Amniotic stem cell (primary cell): ENCODE measurements at places on chromosomes 12 and 14.

GRCh38 chr14:94801225-94801624 is 31.3 kb upstream of the GSC start:
- no peak for DNase-seq

DNA sequence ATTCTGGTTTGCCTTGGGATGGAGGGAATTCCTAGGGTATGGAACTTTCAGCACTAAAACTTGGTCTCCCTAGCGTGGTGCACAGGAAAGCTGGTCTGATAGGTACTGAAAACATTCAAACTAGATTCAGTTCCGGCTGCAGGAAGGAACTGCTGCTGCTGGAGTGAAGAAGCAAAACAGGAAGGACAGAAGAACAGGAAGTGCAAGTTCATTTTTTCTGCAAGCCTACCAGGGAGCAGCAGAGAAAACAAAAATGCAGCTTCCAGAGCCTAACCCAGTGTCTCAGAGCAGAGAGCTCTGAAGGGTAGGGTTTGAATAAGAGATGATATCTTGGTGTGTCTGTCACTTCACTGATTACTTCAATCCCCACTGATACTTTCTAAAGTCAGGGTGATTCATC is 165.2 kb downstream of the VRK1 start:
- DNase-seq: no peak

GRCh38 chr12:108690191-108690518 is 41.2 kb downstream of the CORO1C start:
- DNase-seq: no peak

- DNase-seq: no peak
These were observed 6.4 kb downstream of the TRIP11 start for GRCh38 chr14:92033433-92033832.

DNA sequence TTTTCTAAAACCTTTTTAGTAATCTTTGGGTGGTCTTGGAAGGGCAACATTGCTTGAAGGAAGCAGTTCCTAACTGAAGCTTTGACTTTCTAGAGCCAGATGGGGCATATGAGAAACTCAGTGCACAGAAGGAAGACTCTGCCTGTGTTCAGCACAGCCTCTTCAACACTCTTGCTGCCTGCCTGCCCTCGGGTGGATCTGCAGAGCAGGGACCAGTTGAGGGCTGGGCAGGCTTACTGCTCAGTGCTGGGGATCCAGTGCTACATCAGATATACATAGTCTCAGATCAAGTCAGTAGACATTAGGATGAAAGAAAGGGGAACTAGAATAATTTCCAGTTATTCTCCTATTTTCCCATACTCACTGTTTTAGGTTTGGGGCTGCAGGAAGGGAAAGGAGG is 29.5 kb upstream of the TMX1 start:
- no peak for DNase-seq

GRCh38 chr12:94133964-94134795 is 14.2 kb upstream of the PLXNC1 start:
- peak; percentile 2 for DNase-seq

- DNase-seq: no peak
These were observed 22.7 kb upstream of the ANKRD9 start for GRCh38 chr14:102532204-102532658.

- no peak for DNase-seq
These were observed 130.1 kb upstream of the BMP4 start for GRCh38 chr14:54086767-54087166.

GRCh38 chr14:106134886-106135285 is 608.5 kb downstream of the TMEM121 start:
- no peak for DNase-seq

DNA sequence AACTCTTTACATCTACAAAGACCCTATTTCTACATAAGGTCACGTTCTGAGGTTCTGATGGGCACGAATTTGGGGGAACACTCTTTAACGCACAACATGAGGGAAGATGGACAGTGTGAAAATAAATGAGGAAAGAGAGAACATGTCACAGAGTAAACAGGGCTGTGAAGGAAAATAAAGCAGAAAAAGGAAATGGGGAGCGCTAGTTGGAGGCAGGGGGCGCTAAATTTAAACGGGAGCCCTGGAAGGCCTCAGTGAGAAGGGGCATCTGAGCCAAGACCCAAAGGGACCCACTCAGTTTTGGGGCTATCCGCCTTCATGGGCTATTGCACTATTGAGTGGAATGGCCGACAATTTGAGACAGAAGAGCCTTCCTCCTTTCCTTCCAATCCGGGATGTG is 50.5 kb downstream of the PLXNC1 start:
- DNase-seq: no peak

GRCh38 chr12:79085106-79085682 is 220.6 kb downstream of the SYT1 start:
- no peak for DNase-seq

DNA sequence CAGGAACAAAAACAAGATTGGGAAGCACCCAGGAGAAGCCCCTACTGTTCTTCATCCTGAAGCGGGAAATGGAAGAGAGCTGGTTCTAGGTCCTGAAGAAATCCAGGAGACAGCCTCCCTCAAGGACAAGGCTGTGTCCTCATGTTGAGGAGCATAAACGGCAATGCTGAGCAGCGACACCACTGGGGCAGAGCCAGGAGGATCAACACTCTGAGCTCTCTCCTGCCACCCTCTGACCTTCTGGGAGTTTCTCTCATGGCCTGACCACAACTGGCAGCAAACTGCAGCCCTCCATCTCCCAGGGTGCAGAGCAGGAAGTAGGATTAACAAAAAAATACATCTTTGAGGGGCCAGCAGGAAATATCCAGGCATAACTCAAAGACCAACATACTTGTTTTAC is 1292.2 kb upstream of the TMEM132C start:
- no peak for DNase-seq

DNA sequence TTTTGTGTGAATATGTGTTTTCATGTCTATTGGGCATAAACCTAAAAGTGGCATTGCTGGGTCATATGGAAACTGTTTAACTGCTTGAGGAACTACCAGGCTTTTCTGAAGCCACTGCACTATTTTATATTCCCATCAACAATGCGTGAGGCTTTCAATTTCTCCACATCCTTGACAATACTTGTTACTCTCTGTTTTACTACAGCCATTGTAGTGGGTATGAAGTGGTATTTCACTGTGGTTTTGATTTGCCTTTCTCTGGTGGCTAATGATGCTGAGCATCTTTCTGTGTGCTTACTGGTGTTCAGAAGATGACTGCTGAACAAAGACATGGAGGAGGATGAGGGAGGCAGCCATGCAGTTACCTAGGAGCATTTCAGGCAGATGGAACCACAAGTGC is 13.2 kb upstream of the TDG start:
- no peak for DNase-seq

GRCh38 chr12:128734371-128734770 is 89.4 kb downstream of the SLC15A4 start:
- DNase-seq: no peak
